ENCODE measurements at places on chromosomes 7 and 10. TPM values are rescaled to one million over a fixed set of nuclear protein-coding genes. Genes with fewer than 3 reads are reported as not detected.

Gene GPR22
- not detected for total RNA-seq

Gene LGI1
- not detected for total RNA-seq

Gene ABCC2
- 2.5 TPM for total RNA-seq

Gene RBP4
- total RNA-seq, result not detected

Gene CACNB2
- not detected for total RNA-seq

Gene ANKRD30A
- not detected for total RNA-seq

Gene PKD2L1
- not detected for total RNA-seq
